ENCODE measurements at places on chromosomes 3 and 15. TPM values are rescaled to one million over a fixed set of nuclear protein-coding genes. Genes with fewer than 3 reads are reported as not detected.

The TNFAIP8L3 gene
- total RNA-seq = 0.30 TPM

DNA sequence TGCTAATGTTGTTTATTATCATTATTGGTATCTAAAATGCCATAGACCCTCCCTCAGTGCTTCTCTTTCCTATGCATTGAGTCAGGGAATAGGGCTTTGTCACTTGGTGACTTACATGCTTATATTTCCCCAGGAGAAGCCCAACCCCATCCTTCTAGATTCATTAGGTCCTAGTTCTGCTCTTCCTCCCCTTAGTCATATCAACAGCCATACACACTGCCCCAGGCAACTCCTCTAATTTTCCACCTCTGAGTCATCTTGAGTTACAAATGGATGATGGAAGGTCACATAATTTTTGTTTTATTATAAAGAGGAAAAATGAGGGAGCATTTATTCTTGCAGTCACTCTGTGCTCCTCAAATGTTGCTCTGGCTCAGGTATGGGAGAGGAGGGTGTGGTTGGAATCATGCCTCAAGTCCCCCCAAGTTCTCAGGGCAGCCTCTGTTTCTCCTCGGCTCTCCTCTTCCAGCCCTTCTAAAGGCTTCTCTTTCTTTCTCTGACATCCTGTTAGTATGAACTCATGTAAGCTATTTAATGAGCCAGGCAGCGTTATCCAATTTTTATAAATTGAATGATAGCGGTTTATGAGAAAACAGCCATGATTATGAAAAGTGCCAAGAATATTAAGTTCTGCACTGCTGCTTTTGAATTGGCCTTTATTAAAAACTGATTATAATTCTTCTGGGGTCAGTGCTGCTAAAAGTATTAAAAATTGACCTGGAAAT lies 45.6 kb upstream of the FSTL1 start:
- no peak for DNase-seq

DNA sequence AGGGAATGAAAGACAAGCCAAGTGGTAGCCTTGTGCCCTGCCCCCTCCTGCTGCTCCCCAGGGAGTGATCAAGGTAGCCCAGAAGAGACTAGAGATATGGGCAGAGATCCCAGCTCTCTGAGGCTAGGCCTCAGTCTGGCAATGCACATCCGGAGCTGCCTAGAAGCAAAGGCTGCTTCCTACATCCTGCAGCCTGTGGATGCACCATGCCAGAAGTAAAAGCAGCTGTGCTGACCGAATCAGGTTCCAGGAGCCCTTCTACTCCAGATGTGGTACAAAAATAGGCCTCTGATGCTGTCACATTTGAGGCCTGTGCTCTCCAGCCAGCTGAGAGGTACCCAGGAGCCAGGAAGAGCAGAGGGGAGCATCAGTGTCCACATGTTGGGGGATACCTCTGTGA lies 16.0 kb downstream of the TRAIP start:
- DNase-seq = no peak

DNA sequence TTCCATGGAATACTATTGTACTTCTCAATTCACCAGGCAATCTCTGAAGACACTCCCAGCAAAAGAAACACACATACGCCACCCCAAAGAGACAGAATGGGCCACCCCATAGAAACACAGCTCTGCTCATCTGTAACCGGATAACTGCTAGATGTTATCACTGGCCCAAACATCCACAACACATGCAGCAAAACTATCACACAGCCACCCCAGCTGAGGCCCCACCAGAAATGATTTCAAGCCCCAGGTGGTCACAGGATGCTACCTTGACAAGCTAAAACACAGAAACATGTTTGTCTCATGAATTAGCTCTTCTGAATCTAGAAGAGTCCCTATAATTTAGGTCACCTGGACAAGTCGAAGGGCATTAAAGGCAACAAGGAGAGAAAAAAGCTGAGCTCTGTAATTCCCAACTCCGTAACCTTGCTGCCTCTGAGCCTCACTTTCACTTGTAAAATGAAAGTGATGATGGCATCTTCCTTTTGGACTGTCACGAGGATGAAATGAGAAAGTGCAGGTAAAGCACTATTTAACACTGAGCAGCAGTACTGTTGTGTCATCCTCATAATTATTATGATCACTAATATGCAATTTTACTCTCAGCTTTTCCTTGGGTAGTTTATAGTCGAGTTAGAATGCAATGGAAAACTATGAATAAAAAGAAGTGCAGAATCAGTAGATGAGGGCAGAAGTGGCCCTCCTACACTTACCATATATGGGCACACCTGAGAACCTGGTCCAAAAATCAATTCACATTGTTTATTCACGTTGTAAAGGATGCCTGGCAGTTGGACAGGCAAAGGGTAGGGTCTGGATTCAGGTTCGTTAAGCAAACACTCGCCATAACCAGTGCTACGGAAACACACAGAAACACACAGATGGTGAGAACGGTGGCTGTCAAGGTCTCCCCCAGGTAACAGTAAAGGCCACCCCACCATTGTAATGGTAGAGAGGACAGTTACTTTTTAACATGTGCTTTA lies 38.6 kb downstream of the ADAMTS9 start:
- DNase-seq = no peak

The RBMS3 gene
- 3.0 TPM for total RNA-seq

GRCh38 chr15:45612790-45613415 lies 21.9 kb upstream of the SQOR start:
- no peak for DNase-seq

DNA sequence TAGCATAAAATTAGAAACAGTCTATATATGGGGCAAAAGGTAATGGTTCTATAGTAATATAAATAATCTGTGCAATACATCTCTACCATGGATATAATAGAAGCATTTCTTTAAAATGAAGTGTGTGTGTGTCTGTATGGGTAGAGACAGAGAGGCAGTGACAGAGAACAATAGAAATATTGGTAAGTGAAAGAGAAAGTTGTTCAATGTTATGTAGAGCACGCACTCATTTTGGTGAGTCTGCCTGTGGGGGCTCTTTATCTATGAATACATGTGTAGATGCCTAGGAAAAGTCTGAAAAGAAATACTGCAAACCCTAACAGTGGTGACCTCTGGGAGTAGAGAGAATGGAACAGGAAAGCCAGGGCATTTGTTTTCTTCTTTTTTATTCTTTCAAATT lies 182.6 kb downstream of the STAC start:
- no peak for DNase-seq

The STXBP5L gene
- total RNA-seq = not detected

GRCh38 chr3:178714925-178715832 lies 178.9 kb downstream of the KCNMB2 start:
- no peak for DNase-seq

The SLC28A1 gene
- total RNA-seq = not detected

DNA sequence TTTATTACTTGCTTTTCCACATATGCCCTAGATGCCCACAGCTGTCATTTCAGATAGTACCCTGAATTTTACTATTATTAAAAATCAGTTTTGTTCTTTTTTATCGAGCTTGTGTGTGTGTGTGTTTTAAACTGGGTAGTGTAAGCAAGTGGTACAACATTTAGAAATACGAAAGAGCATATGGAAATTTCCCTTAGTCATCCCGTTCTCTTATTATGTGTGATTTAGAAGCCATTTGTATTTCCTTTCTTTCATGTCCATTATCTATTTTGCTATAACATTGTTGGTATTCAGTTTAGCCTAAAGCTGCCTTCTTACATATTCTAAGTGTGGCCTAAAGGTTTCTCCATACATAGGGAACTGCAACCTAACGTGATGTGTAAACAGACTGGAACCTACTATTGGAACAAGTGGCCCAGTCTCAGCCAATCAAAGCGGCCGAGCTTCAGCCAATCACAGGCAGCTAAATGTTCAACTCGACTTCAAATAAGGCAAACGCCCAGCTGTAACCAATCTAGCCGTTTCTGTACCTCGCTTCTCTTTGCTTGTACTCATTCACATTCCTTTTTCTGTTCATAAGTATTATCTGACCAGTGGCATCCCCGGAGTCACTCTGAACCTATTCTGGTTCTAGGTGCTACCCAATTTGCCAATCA lies 14.7 kb upstream of the SYN2 start:
- DNase-seq = no peak

- no peak for DNase-seq
Observed at GRCh38 chr15:52511084-52511483, 17.6 kb downstream of the MYO5A start.

DNA sequence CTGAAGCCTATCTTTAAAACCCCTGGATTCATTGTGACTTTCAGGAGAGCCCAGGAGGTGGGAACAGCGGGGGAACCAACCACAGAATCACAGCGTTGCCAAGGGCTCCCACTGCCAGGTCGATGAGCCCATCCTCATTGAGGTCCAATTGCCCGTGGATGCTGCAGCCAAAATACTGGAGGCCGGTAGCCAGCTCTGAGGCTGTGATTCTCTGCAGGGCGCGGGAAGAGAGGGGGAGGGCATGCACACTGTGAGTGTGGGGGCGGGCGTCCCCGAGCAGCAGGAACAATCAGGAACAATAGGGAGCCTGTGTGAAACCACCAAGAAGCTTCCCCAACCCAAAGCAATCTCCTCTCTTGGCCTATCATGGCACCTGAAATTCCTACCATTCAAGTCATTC lies 53.4 kb downstream of the FEM1B start:
- DNase-seq = no peak

GRCh38 chr15:25971053-25971452 lies 107.9 kb upstream of the ATP10A start:
- no peak for DNase-seq

The PPIB gene
- 302 TPM for total RNA-seq

- no peak for DNase-seq
Observed at GRCh38 chr3:169822540-169822939, 9.8 kb upstream of the LRRC34 start.

GRCh38 chr15:76802411-76802810 lies 102.7 kb downstream of the SCAPER start:
- no peak for DNase-seq

GRCh38 chr3:73327052-73327451 lies 265.6 kb downstream of the EBLN2 start:
- no peak for DNase-seq

The SATB1 gene
- total RNA-seq = 962 TPM

- DNase-seq = no peak
Observed at GRCh38 chr3:138043266-138044029, 33.5 kb downstream of the CLDN18 start.

DNA sequence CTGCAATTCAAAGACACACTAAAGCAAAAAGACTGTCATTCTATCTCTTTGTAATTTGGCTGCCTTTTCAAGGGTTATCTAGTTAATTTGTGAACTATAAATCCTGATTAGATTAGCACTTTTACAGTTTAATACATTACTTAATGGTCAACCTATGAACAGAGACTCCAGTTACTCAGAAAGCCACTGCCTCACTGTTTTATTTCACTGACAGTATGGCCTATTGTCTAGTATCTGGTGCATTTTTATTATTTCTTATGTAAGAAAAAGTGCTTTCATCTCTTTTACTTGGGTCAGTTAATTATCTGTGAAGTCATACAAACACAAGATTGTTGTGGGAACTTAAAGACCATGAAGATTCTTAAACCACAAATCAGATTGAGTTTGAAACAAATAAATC lies 133.8 kb downstream of the ZBBX start:
- DNase-seq = no peak

The TNNC1 gene
- 10.8 TPM for total RNA-seq

The CPN2 gene
- not detected for total RNA-seq

The LRRN1 gene
- 0.58 TPM for total RNA-seq

The UACA gene
- 1.9 TPM for total RNA-seq

GRCh38 chr3:115667738-115668065 lies 44.4 kb downstream of the GAP43 start:
- no peak for DNase-seq

- DNase-seq = no peak
Observed at GRCh38 chr3:24595796-24596195, 101.1 kb upstream of the THRB start.

GRCh38 chr15:48641416-48641815 lies 4.1 kb downstream of the FBN1 start:
- no peak for DNase-seq

- peak; percentile 56 for DNase-seq
Observed at GRCh38 chr15:41494922-41495735, 1.5 kb downstream of the ITPKA start.

- DNase-seq = no peak
Observed at GRCh38 chr3:187850258-187850921, 105.1 kb upstream of the BCL6 start.

The UPK1B gene
- not detected for total RNA-seq

GRCh38 chr3:46559091-46559704 lies 6.9 kb downstream of the LRRC2 start:
- DNase-seq = no peak

DNA sequence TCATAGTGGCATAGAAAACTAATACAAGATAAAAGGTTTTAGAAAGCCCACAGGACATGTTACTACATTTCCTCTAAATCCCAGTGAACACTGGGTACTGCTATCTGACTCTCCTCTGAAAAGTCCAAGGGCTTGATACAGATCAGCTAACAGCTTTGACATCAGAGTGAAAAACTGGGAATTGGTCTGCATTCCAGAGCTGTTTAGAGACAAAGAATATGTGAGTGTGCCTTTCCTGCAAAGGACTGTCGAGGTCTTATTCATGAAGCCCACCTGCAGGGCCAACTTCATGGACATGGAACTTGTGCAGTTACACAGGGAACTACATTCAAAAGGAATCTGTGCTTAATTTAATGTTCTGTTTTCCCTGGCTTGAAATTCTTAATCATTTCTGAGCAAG lies 5.2 kb upstream of the TMCO5A start:
- no peak for DNase-seq

DNA sequence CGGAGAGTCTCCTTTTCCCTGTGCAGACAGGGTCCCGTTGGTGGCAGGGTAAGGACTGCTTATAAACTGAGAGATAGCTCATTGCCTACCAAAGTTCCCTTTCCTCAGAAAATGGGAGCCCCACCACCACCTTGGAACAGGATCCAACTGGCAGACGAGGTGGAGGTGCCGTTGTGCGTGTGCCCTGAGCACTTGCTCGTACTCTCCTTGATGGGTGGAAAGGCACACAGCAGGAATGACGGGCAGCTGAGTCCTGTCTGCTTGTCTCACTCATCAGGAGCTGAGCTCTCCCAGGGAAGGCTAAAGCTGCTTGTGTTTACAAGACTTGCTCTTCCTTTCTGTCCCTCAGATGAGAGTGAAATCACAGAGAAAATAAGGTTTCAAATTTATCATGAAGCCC lies 60.7 kb downstream of the B3GNT5 start:
- DNase-seq = no peak

- no peak for DNase-seq
Observed at GRCh38 chr3:72071624-72072023, 286.7 kb upstream of the PROK2 start.

- no peak for DNase-seq
Observed at GRCh38 chr3:63051920-63052319, 176.7 kb upstream of the CADPS start.

GRCh38 chr3:195117978-195118581 lies 152.9 kb downstream of the XXYLT1 start:
- DNase-seq = no peak

DNA sequence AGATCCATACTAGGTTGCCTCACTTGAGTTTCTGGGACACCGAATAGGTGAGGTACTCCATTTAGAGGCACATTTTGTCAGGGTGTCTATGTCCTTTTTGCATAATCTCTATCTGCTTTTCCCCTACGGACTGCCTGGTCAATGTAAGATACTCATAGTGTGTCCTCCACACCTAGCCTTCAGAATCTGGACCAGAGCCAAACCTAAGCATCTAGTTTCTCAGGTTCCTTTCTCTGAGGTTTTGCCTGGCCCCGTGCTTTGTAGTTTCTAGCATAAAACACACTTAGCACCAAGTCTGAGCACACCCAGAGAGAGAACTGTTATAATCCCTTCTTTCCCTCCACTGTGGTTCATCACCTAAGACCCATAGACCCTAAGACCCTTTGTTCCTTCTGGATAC lies 105.9 kb upstream of the MLF1 start:
- no peak for DNase-seq
